Pons (tissue), 1 donor: ENCODE measurements at places on chromosomes 1 and 21.

DNA sequence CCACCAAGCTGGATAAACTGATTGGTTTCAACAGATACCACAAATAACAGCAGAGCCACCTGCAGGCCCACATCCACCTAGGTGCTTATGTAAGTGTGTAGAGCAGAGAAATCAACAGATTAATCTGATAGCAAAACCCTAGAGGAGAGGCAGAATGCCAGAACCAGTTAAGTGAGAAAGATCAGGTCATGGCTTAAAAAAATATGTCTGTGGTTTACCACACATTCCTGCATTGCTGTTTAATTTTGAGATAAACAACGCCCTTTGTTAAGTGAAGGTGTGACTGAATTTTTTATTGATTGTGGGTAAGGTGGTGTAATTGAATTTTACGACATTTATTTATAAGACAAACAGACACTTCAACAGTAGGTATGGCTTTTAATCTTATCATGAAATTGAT lies 21.2 kb downstream of the CRNN start:
- DNase-seq: no peak

DNA sequence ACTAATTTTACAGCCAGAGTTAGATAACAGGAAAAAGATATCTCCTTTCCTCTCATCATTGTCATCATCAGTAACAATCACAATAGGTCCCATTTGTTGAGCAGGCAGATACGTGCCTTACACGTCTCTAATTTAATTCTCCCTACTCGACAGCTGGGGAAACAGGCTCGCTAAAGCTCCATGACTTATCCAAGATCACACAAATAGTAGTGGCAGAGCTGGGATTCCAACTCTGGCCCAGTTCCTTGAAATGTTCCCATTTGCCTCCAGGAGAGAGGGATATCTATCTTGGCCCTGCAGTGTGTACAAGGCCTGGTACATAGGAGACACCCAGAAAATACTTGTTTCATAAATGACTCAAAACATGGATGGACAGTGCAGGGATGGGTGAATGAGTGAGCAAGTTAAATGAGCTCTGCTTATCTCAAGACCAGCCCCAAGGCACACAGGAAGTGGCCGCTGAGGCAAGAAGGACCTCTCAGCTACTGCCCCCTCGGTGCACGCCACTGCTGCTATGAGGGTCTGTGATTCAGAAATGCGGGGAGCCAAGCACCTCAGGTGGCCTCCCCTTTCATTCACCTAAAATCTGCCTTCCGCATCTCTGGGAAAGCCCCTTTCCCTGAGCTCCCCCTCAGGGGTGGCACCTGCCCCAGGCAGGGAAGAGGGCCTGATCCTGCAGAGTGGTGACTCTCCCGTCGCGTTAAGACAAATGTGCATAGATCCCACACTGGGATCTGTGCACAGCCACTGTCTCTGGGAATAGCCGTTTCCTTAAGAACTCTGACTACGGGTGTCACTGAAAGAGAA lies 3.6 kb downstream of the KCNN3 start:
- no peak for DNase-seq

GRCh38 chr1:67256291-67257172 lies 51.1 kb upstream of the IL12RB2 start:
- no peak for DNase-seq

DNA sequence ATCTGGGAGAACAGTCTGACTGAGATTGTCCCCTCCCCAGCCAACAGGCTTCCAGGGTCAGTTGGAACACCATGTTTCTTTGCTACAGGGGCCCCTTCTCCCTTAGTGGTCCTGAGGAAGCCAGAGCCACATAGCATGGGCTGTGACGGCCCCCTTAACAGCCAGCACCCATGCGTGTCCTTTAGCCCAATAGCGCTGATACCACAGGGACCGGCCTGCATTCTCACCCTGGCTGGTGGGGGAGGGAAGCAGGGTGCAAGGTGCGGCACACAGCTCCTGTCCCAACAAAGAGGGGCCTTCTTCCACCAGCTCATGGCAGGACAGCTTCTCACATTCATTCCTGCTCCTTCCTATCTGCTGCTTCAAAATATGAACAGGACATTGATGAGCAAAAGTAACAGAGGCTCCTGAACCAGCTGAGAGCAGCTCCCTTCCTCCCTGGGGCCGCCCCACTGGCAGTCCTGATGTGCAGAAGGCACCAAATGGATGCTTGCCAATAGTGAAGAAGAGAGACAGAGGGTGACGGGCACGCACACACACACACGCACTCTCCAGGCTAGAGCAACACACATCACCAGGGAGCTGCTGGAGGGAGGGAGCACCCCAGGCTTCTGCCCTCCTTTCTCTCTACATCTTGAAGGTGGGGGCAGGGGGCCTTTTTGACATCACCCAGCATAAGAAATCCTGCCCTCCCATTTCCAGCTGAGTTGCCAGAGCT lies 99.4 kb downstream of the CRYAA start:
- DNase-seq: peak; percentile 44

- no peak for DNase-seq
Observed at GRCh38 chr21:44480200-44481053, 25.1 kb downstream of the LRRC3 start.

GRCh38 chr1:2480986-2481364 lies 4.9 kb downstream of the PLCH2 start:
- DNase-seq: no peak

- DNase-seq: no peak
Observed at GRCh38 chr1:229984992-229985612, 81.9 kb upstream of the GALNT2 start.

- DNase-seq: peak; percentile 14
Observed at GRCh38 chr1:157490467-157491165, 61.7 kb downstream of the FCRL5 start.

DNA sequence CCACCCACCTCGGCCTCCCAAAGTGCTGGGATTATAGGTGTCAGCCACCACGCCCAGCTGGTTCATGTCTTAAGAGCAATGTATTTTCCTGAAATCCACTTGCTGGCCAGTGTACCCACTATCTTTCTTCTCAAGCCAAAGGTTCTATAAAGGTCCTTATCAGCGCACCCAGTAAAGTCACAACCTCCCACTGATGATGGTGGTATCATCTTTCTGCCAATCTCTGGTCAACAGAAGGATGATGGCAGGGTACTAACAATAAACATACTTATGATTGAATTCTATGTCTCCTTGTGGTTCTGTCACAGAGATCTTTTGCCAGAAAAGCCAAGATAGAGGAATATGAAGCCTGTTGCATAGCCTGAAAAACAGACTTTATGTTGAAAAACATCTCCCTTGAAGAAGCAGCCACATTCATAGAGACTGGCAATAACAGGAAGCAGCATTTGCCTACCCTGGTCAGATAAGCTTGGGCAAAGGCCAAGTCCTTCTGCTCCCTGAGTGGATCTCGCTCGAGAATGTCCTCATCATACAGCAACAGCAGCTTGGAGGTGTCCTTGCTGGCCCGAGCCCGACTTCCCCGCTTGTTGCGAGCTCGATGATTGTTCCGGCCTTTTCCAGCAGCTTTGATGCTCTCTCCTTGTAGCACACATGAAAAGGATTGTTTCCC lies 73.0 kb downstream of the DAP3 start:
- no peak for DNase-seq

DNA sequence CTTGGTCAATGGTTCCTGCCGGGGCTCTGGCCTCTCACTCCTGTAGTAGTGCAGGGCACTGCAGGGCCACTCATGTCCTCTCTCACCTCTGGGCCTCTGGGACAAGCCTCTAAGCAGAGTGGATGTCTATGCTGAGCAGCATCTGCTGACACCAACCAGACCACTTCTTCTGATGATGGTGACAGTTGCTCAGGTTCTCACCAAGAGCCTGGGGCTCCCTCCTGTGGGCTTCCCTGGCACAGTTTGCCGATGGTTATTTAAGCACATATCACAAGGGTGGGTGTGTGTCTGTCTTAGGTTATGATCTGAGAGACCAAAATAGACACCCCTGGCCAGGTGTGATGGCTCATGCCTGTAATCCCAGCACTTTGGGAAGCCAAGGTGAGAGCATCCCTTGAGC lies 17.4 kb upstream of the GPR137B start:
- DNase-seq: no peak

DNA sequence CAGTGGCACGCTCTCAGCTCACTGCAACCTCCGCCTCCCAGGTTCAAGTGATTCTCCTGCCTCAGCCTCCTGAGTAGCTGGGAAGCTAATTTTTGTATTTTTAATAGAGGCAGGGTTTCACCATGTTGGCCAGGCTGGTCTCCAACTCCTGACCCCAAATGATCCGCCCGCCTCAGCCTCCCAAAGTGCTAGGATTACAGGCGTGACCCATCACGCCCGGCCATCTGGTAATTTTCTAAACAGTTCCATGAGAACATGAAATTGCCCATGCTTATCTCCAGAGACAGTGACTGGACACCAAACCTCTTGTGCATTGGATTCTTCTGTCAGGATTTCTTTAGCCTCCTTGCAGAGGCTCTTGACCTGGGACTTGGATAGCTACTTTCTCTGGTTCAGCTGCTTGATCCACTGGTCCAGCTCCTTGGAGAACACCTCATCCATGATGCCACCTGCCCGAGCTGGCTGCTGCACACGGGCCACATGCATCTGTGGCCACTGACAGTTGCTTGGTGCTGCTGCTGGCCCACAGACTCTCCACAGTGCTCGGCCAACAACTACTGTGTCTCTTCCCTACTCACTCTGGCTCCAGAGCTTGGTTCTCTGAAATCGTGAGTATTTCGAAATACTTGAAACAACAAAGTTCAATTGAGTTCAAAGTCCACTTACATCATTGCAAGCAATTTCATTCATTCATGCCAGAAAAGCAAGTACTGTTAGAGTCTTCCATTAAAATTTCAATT lies 40.0 kb upstream of the CTPS1 start:
- DNase-seq: no peak

- no peak for DNase-seq
Observed at GRCh38 chr1:44035726-44036408, 4.6 kb upstream of the SLC6A9 start.

DNA sequence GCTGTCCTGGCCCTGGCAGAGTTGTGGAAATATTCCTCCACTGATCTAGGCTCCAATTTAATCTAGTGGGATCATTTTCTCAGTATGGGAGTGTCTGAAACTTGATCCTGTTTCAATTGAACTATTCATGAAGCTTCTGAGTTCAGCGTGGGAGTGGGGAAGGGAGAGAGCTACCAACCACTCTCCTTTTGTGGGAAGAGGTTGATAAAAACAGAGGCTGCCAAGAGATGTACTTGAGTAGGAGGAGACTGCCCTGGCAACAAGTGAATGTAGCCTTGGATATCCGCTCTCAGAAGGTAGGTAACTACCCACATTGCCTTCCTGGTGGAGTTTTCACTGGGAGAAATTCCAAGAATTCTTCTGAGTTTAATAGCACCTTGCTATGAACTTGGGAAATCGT lies at the start of gene CTXND2:
TSS of gene CTXND2 (plus strand) at position 119 of the 400 bp plus-strand sequence. CDS start 25,179 bp downstream, outside the sequence.
- no peak for DNase-seq

DNA sequence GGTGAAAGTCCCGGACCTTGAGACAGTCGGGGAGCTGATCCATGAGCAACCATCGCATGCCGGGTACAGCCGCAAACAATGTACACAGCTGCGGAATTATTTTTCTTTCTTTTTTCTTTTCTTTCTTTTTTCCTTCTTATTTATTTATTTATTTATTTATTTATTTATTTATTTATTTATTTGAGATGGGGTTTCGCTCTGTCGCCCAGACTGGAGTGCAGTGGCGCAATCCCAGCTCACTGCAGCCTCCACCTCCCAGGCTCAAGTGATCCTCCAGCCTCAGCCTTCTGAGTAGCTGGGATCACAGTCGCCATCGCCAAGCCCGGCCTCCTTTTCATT lies 2.6 kb upstream of the PERM1 start:
- no peak for DNase-seq

DNA sequence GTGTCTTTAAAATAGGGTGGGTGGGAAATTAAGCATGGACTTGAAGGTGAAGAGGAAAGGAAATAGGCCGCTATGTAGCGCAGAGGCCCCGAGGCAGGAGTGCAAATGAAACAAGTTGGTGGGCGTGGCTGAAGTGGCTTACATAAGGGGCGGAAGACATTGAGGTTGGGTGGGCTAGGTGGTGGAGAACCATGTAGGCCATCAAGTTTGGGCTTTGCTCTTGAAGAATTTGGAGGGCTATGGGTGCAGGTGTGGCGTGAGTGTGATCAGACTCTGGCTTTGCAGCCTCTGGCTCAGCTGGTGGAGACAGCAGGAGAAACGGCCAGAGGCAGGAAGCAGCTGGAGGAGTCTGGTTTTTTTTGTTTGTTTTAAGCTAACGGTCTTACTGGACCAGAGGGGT lies 6.7 kb downstream of the SLFNL1 start:
- no peak for DNase-seq

GRCh38 chr21:41641510-41641815 lies 125.4 kb downstream of the RIPK4 start:
- no peak for DNase-seq

GRCh38 chr1:150807249-150808023 lies 624 bp downstream of the CTSK start:
- no peak for DNase-seq

DNA sequence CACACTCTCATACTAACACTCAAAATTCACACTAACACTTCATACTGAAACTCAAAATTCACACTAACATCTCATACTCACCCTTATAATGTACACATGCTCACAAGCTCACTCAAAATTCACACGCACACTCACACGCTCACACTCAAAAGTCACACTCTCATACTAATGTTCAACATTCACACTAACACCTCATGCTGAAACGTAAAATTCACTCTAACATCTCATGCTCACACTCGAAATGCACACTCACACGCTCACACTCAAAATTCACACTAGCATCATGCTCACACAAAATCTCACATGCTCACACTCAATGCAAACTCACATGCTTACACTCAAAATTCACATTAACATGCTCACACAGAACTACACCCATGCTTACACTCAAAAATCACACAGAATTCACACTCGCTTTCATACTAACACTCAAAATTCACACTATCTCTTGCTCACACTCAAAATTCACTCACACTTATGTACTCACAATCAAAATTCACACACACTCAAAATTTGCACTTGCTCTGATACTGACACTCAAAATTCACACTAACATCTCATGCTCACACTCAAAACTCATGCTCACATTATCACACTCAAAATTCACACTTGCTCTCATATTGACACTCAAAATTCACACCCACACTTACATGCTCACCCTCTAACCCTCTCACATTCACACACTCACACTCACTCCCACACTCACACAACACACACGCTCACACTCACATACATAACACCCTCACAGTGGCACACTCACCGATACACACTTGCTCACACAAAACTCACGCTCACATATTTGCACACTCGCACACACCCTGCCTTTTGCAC lies 264.4 kb upstream of the VAMP3 start:
- no peak for DNase-seq
